ENCODE measurements at places on chromosomes 2 and 18.

DNA sequence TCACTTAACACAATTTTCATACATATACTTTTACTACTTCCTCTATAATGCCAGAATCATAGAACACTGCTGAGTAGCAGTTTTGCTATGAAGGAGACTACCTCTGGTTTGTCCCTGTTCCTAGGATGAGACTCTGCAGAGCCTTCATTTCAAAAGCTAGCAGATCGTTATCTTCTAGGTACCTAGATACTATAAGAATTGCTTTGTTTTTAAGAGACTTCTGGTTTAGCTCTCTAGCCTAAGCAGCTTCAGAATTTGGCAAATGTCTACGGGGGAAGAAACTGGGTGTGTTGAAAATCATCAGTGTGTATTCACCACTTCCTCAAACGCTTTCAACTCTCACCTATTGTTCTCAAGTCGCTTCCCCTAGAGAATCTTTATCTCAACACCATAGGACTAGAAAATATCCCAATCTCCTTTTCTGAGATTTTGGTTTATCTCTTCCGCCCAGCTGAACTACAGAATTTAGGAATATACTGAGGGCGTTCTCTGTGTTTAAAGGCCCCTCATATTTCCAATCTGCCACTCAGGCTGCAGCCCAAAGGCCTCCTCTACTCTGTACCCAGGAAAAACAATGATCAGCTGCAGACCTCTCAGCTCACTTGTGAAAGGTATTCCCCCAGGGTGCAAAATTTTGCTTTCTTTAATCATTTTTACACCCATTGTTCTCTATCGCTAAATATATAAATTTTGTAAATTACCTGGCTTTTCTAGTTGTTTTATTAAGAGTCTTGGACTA, 28.7 kb downstream of the SMAD2 start:
- no peak for DNase-seq

DNA sequence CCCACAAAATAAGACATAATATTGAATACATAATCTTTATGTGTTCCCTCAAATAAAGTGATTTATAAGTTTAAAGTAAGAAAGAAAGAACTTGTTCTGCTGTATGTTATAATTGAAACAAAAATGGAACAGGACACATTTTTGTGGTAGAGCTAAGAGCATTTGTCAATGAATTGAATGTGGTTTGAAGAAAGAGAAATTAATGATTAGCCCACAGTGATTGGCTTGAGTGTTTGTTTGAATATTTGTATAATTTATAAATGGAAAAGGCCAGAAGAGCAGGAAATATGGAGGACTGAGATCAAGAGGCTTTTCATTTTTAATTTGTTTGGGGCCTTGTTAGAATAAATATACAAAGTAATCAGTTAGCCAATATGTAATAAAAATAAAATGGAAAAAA, 395.1 kb upstream of the CDH19 start:
- no peak for DNase-seq

GRCh38 chr18:55550471-55550870, 37.5 kb downstream of the TCF4 start:
- no peak for DNase-seq

DNA sequence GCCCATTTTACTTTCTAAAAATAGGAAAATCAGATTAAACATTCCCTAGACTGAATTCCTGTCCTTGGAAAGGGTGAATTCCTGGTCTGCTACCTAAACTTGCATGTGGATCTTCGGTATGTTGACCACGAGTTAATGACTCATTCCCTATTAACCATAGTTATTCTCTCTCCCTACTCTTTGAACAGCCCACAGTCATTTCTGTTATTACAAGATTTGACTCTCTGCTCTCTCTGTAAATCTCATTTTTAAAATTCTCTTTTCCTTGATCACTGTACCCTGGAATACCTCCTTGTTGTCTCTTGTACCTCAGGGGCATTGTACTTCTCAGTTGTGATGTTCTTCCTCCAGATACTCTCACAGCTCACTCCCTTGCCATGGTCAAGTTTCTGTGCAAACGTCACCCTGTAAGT, 92.0 kb upstream of the GULP1 start:
- no peak for DNase-seq

GRCh38 chr2:158973116-158973956, 4.9 kb downstream of the TANC1 start:
- no peak for DNase-seq

GRCh38 chr2:227377467-227378351, 1.4 kb downstream of the TM4SF20 start:
- DNase-seq = no peak

DNA sequence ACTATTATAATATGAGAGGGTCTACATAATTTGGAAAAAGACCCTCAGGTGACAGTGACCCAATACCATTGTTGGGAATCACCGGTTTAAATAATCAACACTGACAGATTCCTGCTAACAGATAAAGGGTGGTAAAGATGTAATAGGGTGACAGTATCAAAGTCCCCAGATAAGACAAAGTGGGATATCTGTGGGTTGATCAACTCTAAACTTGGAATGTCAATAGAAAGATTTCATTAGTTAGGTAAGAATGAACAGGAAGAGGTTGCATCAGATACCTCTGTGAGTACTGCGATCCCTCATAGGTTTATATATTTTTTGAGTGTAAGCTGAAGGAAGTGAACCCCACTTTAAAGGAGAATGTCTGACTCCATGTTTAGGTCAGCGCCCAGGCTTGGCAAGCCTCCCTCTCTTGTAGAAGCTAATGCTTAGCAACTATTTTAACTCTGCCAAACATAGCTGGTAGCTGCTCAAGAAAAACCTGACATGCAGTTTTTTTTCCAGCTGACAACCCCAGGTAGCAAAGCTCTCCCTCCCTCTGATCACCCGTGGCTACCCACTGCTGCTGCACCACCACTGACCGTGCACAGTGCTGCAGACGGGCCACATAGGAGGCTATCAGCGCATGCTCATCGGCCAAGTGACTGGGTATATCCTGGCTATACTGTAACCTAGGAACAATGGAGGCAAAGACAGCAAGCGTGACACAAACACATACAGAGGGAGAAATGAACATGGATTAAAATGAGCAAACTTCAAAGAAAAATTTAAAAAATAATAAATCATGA, 113.3 kb upstream of the DNMT3A start:
- DNase-seq = no peak

DNA sequence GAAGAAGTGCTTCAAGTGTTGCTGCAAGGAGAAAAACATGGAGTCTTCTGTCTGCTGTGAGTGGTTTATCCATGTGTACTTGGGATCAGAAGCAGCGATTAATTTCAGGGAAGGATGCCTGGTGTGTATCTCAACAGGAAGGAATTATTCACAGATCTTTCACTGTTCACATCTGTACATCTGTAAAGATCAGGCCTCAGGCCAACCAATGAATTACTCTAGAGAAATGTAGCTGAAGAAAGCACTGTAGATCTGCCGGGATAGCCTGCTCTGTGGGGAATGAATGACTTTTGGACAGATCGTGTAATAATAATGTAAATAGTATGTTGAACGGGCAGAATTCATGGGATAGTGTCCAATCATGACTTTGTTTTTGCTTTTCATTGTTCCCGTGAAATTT, 54.0 kb upstream of the SPP2 start:
- no peak for DNase-seq

- DNase-seq = no peak
These were observed 96.4 kb upstream of the DNER start for GRCh38 chr2:229810786-229811185.

DNA sequence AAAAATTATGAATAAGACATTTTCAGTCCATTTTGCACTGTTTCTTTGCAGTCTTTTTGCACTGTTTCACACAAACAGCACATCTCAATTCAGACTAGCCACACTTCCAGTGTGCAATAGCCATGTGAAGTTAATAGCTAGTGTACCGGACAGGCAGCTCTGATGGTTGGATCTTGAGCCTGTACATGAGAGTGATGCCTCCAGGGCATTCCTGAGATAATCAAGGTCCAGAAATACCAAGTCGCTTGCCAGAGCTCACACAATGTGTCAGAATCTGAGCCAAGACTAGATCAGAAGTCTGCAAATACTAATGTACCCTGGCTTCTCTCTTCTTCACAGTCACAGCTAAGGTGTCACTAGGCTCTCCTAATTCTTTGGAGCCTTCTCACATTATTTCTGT, 180.2 kb downstream of the OSR1 start:
- DNase-seq = no peak

GRCh38 chr18:26455639-26456038, 92.7 kb downstream of the KCTD1 start:
- no peak for DNase-seq

DNA sequence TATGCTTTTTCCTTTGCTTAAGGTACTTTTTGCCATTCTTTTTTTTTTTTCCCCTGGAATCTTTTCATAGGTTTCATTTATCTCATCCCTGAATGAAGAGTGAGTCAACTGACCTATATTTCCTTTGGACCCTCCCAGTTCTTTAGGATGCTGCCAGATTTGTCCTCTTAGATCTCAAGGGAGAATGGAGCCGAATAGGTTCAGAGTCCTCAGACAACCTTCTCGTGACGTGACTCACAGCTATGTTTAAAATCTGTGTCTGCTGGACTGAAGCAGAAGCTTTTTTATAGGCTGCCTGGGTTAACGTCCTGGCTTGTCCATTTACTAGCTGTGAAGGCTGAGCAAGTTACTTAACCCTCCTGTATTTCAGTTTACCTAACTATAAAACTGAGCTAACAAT, 358.6 kb downstream of the DLGAP1 start:
- DNase-seq = no peak

DNA sequence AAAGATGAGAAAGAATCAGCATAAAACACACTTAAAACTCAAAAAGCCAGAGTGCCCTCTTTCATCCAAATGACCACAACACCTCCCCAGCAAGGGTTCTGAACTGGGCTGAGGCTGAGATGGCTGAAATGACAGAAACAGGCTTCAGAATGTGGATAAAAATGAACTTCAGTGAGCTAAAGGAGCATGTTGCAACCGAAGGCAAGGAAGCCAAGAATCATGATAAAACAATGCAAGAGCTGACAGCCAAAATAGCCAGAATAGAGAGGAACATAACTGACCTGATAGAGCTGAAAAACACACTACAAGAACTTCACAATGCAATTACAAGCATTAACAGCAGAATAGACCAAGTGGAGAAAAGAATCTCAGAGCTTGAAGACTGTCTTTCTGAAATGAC, 12.2 kb upstream of the PSMA8 start:
- DNase-seq = no peak

- no peak for DNase-seq
These were observed 43.3 kb downstream of the DDX1 start for GRCh38 chr2:15634846-15635490.

DNA sequence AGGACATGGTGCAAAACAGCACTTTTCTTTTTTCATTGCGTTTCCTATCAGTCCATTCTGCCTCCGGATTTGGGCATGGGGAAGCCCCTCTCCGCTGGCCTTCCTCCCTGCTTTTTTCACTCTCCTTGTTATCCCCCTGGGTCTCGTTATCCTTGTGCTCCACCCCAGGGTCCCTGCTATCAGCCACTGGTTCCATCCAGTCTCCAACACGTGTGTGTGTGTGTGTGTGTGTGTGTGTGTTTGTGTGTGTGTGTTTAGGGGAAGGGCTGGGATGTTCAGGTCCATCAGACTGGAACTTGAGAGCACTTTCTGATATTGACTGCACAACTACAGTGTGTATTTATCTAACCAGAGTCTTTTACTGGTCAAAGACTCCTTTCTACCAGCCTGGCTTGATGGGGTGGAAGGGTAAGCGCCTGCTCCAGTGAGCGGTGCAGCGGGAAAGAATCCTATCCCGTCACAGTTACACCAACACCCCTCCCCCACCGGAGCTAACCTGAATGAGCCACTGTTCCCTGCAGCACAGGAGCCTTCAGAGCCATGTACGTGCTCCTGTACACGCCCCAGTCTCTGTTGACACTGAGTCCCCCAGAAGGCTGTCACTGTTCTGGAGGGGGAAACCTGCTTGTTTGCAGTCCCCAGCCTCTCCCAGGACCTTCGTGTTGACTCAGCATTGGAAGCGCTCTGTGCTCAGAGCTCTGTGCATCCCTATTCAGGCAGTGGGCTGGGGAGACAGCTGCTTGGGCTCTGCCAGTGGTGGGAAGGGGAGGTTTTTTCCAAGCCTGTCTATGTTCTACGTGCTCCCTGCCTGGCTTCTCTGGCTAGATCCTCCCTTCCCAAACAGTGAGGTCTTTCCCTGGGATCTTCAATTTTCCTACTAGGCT, 4.6 kb downstream of the INHA start:
- no peak for DNase-seq

DNA sequence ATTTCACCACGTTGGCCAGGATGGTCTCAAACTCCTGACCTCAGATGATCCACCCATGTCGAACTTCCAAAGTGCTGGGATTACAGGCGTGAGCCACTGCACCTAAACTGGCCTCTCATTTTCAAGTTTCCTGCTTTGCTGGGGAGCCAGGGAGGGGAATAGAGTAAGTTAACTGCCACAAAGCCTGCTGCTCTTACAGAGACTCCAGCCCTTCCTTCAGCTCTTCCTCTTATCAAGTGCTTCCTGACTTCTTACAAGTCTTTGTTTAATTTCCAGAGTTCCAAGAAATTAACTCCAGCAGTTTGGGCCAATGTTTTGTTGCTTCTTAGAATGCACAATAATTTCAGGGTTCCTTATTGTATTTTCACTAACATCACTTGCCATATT, 24.3 kb upstream of the UBE2F start:
- DNase-seq = no peak

- no peak for DNase-seq
These were observed 1.7 kb downstream of the CFAP221 start for GRCh38 chr2:119545754-119546446.

DNA sequence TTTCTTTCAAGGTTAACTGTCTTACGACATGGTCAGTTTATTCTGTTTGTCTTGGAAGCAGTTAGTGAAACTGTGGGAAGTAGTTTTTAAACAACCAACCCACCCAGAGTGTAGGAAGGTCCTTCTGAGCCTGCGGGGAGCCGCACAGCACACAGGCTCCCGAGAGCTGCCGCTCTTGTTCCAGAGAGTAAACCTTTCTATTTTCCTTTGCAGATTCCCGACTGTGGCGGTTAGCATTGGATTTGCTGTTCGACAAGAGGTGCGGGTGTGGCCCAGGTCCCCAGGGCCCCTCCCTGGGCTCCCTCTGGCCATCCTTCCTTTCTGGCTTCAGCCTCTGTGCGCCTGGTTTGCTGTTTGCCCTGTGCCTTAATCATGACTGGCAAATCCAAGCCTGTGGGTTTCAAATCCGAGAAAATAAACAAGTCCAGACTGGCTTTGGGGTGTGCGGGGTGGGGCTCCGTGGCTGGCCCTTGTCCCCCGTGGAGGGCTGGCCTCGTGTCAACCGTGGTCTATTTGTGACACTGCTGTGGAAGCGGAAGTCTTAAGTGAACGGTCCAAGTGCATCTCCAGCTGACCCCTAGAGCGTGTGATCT, 30.7 kb downstream of the IMPA2 start:
- DNase-seq = no peak

GRCh38 chr18:10950876-10951630, 198.3 kb downstream of the PIEZO2 start:
- no peak for DNase-seq

Data from CD4-positive, alpha-beta T cell (primary cell).